NCI-H1930 (cell line): ENCODE measurements at places on chromosomes 12 and 14.

GRCh38 chr12:7959701-7960121 is 23.7 kb upstream of the SLC2A3 start:
- DNase-seq = no peak

DNA sequence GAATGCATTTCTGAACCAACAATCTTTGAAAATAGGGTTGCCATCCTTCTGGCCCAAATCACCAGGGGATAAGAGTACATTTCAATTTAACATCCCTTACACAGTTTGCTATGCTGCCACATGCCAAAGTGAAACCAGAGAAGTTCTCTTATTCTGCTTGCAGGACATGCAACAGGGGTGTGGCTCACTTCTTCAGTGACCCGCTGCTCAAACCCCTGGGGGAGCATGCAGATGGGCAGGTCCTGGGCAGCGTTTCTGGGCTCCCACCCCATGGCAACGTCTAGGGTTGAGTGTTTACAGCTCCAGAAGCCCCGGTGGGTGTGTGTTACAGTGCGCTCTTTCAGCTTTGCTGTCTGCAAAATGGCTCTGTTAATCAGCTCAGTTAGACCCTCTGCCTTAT is 1306.3 kb upstream of the TMEM132C start:
- DNase-seq = no peak

DNA sequence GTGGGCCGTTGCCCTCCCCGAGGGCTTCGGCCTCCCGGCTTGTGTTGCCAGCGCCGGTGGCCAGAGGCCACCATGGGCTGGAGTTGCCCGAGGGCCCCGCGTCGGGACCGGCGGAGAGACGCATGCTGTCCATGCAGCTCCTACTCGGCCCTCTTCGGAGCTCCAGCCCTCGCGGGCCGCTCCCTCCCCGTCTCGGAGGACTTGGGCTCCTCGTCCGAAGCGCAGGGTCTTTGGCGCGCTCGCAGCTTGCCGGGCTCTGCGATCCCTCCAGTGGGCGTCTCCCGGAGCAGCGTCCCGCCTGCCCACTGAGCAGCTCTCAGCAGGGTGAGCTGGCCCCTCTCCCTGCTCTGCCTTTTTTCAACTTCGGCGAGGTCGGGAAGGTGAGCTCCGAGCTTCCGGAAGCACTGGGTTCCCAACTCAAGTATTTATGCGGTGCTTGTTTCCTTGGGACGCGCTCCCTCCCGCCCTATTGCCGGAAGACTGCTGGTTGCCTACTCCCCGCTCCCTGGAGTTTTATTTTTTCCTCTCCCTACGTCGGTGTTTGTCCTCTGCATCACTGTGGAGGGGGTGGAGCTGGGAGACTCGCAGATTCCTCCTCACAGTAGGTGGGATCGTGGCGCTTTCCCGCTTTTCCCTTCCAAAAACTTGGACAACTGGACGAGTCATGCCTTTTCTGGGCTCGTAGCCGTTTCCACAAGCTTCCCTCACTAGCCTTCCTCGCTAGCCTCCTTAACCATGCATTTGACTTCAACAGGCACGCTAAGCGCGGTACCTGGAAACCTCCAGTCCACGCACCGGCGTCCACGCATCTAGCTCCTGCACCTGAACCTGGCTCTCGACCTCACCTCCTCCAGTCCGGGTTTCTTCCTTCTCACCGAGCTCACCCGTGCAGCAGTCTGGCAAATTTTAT is at the start of gene AVPR1A:
TSS of gene AVPR1A (minus strand) at position 489 of the 910 bp plus-strand sequence. CDS start at position 124, 365 bp downstream.
- no peak for DNase-seq

DNA sequence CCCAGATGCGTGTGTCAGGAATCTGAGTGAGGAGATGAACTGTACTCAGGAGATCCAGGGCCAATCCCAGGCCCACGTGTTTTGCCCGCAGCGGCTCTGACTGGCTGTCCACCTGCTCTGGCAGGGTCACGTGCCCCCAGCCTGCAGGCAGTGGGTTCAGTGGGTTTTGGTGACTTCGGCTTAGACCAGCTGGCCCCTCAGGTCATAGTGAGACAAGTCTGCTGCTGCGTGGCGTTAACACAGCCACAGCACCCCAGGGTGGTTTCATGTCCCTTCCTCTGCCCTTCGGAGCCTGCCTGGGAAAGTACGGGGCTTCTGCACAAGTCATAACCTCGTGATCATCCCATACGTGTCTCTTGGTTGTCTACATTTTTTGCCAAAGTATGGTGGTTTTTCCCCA is 2.6 kb downstream of the FBRSL1 start:
- DNase-seq = no peak

DNA sequence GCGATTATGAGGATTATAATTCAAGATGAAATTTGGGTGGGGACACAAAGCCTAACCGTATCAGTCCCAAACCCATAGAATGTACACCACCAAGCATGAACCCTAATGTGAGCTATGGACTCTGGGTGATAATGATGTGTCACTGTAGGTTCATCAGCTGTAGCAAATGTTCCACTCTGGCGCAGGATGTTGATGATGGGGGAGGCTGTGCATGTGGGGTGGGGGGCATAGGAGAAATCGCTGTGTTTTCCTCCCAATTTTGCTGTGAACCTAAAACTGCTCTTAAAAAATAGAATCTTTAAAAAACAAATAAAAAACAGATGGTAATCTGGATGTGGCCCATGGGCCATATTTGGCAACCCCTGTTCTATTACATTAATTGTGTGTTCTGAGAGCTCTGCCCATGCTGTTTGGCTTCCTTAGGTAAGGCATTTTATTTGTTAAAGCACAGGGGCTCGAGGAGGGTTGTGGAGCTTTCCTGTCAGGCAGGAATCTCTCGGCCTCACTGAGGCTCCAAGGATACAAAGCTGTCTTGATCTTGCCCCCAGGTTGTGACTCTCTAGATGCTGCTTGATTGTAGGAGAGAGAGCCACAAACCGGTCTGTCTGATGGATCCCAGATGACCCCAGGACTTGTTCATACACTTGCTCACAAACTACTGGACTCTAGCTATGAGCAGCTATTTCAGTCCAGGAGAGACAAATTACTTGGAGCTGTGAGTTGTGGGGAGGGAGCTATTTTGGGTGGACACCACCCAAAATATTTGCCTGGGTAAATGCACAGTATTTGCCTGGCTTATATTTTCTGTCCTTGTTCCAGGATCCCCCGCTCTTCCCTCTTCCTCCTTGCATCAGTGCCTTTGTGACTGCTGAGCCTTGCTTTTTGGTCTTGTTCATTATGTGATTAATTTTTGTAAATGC is 340.2 kb downstream of the MED13L start:
- DNase-seq = no peak

GRCh38 chr14:94599656-94600004 is 12.6 kb upstream of the SERPINA3 start:
- DNase-seq = no peak

- DNase-seq = peak; percentile 57
These were observed 463.6 kb downstream of the NRXN3 start for GRCh38 chr14:78633752-78634151.

- no peak for DNase-seq
These were observed 1817.4 kb upstream of the FLRT2 start for GRCh38 chr14:83712418-83713129.

DNA sequence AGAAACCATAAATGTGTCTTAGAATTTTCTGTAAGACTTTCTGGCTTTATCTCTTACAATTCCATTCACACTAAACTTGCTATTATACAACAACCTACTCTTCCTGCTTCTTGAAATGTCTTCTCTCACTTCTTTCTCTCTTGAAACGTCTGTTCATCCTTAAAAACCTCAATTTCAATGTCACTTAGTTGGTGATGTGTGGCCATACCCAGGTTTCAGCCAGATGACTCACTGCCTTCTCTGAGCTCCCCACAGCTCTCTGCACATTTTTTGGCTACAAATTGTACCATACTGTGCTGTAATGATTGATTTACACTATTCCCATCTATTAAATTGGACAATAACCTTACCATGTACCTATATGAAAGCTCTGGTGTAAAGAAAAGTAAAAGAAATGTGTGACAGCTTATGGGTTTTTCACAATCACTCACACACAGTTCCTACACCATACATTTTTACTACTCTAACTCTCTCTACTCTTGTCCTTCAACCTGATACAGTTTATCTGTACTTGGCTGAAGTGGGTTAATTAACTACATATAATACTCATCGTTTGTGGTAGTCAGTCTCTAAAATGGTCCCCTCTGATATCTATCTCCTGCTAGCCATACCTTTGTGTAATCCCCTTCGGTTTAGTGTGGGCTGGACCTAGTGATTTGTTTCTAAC is 222.1 kb downstream of the NELL2 start:
- DNase-seq = no peak

- no peak for DNase-seq
These were observed 67.7 kb downstream of the SDR9C7 start for GRCh38 chr12:56866493-56866892.

- DNase-seq = no peak
These were observed 11.1 kb upstream of the ZNF641 start for GRCh38 chr12:48361664-48362339.

DNA sequence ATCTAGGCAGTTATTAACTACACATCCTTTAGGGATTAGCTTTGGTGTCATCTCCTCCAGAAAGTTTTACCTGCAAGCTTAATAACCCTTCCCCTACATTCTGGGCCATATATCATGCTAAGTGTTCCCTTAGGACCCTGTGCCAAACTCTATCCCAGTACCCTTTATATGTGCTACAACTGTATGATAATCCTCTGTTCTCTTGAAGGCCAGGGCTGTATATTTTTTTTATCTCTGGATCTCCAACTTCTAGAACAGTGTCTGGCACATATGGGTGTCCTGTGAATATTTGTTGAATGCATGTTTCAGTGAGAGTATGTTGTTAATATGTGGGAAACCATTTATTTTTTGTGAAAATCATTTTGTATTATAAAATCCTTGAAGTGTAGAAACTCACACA is 106.7 kb downstream of the PPM1A start:
- no peak for DNase-seq

- no peak for DNase-seq
These were observed 1325.8 kb downstream of the AACS start for GRCh38 chr12:126390969-126391566.
